ENCODE measurements at places on chromosomes 3 and 15.
A peak's percentile ranks its signal among the peaks of the same experiment; 100 is the strongest.

DNA sequence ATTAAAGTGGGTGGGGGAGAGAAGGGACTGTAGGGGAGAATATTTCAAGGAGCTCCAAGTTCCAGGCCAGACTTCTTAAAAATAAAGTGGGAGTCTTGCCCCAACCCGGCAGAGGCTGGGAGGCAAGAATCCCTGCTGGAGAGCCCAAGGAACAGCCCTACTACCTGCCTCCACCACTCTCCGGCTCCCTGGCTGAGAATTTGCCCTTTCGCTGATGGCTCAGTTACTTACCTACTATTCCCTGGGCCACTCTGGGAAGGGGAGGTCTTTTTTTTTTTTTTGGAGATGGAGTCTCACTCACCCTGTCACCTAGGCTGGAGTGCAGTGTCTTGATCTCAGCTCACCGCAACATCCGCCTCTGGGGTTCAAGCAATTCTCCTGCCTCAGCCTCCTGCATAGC, 15.5 kb downstream of the MYL3 start:
- DNase-seq: no peak

GRCh38 chr15:47116698-47117097, 600.6 kb upstream of the SEMA6D start:
- DNase-seq: no peak

- no peak for DNase-seq
Measured at GRCh38 chr3:193800138-193801043, 207.4 kb downstream of the OPA1 start.

DNA sequence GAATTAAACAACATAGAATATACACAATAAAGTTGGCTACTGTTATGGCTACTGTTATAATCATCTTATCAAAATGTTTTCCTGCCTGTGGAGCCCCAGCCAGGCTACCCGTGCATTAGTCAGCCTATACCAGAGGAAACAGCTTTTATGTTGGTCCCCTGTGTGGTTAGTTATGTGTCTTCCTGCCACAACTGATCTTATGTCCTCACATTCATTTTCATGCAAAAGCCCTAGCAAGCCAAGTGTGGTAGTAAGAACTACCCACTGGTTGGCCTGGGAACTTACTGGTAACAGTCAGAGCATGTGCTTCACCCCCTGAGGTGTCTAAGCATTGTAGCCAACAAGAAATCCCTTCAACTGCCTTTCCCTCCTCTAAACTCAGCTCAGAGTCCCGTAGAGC, 21.8 kb downstream of the MGLL start:
- no peak for DNase-seq

- DNase-seq: no peak
Measured at GRCh38 chr15:83928392-83928734, 274.4 kb downstream of the ADAMTSL3 start.

DNA sequence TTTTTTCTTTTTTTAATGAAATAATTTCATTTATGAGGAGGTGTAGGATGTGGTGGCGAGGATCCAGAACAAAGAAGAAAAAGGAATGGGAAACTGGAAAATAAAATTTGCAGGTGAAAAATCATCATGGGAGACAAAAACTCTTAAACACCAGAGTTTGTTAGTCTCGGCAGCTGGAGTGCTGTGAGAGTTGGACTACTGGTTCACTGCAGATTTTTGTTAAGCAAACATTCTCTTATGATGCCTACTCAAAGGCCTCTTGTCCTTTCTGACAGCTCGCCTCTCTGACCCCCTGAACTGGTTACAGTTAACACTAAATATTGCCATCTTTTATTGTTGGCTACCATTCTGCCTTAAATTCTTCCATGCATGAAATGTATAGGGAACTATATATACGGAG, 152.4 kb upstream of the DPH6 start:
- DNase-seq: no peak

DNA sequence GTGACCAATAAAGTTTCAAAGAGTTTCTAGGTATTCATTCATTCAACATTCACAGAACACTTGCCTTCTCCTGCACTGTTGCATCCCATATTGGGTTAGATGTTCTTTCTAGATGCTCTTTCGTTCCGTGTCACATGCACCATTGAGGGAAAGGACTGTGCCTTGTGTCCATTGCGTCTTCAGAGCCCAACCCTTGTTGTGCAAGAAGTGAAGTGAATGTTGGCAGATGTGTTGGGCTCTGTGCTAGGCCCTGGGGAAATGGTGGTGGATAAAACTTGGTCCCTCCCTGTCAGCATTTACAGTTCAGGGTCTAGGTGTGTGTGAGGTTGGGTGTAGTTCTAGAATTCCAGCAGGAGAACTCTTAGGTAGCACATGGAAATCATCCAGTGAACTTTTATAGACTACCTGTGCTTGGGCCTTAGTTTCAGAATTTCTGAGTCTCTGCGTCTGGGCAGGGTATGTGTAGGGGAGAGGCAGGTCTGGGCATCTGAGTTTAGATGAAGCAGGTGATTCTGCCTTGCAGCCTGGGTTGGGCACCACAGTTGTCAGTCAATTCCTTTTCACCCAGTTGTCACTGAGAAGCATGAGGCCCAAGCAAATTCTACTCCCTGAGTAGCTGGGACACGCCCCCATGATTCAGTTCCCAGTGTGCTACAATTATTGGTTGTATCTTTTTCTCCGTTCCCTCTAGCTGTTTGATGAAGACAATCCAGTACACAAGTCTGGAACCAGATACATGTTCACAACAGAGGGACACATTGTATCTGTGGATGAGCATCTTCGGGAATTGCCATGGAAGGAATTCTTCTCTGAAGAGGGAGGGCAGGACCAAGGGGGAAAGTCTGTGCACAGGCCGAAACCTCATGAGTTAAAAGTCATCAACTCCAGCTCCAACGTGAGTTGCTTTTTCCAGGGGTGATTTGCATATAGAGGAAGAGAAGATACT, 25.4 kb downstream of the EDEM1 start:
- DNase-seq: no peak

DNA sequence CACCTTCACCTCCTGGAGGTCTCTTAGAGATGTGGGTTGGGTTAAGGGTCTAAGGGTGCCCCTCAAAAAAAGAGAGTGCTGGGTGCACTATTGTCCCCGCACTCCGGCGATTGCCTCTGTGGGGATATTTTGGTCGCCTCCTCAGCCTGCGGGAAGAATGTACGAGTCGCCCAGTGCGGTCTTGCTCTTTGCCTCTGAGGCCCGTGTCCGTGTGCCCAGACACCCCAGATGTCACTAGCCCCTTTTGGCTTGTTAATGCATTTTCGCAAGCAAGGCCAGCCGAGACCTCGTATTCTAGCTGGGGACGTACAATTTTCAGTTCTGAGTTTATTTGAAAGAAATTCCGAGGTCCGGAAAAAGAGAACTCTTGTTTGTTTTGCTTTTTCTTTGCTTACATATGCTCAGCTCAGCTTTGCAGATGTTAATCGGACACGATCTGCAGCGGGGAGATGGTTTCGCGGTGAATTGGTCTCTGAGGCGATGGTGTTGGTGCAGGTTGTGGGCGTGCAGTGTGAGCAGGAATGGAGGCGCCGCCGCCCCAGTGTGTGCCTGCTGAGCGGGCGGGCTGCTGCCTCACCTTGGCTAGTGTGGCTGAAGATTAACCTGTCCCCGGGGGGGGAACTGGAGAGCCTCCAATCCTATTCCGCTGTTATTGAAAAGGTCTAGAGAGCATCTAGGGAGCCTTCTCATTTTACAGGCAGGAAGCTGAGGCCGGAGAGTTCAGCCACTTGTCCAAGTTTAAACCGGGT, 1.4 kb downstream of the ST6GAL1 start:
- no peak for DNase-seq

- DNase-seq: peak; percentile 64
Measured at GRCh38 chr3:64399205-64399800, 174.0 kb upstream of the PRICKLE2 start.

- no peak for DNase-seq
Measured at GRCh38 chr15:54571576-54571975, 593.3 kb downstream of the UNC13C start.

DNA sequence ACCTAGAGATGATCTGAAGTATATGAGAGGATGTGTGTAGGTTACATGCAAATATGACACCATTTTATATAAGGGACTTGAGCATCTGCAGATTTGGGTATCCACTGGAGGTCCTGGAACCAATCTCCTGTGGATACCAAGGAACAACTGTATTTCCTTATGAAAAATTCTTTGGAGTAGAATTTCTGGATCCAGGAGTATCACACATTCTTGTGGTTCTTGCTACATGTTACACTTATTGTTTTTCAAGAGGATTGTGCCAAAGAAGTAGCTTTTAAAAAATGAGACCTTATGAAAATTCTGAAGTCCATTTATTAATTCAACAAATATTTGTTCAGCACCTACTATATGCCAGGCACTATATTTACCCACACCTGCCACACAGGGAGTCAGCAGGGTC, 15.7 kb upstream of the TBC1D23 start:
- peak; percentile 12 for DNase-seq

DNA sequence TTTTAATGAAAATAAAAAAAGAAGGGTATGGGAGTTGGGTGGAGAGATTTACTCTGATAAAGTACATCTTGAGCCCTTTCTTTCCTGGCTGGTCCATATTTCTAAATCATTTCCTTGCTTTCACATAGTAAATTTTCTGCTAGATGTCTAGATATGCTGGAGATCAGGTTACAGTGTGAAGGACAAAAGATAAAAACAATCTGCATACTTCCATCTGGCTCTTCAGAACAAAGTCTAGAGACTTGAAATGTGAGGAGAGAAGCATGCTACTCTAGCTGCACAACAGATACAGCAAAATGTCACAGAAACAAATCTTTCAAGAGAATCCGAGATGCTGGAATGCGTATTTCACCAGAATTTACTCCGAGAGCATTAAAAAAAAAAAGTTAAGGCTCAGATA, 42.2 kb downstream of the FOXP1 start:
- DNase-seq: no peak

DNA sequence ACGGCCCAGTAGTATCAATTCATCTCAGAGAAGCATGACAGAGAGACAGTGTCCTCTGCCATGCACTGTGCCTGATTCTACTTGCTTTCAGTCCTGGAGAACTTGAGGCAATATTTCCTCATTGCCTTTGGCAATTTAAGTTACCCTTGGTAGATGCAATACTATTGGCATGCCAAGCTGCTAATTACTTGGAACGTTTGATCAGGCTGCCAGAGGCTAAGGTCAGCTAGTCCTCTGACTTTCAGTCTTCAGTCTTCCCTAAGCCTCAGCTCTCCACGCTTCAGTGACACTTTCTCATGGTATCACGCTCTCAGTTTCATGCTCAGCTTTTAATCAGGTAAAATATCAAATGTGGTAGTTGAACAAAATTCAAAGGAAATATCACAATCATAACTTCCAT, 13.1 kb upstream of the OSBPL11 start:
- peak; percentile 34 for DNase-seq

DNA sequence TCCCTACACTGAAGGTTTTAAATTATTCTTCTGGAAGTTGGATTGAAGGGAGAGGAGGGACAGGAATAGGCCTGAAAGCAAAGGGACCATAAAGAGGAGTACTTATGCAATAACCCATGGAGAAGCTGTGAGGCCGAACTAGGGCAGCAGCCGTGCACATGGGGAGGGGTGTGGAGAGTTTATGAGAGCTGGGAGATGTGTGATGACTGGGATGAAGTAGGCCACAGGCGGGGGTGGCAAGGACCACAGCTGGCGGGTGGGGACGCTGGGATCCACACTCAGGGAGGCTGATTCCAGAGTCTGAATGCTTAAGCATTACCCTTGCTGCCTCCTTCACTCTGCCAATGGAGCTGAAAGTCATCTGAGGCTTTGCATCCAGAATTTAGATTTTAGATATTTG, 123.8 kb downstream of the ARNT2 start:
- no peak for DNase-seq

DNA sequence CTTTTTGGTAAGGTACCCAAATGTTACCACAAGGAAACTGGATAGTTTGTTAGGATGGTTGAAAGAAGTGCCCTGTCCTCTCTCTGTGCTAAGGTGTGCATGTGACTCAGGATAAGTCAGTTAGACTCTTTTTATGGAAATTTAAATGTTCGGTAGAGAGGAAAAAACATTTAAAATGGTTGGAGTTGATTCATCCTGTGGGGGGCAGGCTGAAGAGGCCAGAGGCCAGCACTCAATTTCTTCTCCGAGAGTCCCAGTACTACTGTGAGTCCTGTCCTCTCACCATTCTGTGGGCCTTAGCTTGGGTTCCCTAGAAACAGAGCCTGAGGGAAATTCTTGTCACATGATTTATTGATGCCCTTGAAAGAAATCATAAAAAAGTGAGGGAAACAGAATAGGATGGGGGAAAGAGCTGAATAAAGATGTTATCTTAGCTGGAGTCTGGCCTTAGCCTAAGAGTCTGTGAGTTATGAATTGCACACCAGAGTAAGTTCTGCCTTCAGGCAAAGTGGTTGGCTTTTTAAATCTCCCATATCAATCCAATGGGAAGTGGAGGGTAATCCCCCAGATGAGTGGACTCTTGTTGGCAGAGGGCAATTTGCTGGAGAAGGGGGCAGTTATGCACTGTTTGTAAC, 106.5 kb upstream of the GALNT15 start:
- no peak for DNase-seq

DNA sequence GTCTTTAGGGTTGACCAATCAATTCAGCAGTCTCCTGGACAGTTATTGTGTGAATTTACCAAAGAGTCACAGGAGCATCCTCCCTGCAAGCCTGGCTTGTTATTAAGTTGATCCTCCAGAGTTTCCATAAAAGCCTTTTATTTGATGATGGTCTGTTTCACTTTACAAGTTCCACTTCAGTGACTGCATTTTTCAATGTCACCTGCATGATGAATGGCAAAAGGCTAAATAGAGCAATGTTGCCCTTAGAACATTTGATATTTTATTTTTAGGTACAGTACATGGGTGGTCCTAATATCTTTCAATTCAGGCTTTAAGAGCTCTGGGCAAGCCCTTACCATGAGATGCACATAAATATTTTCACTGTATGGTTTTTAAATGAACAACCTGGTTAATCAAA, 22.6 kb downstream of the GUCA1C start:
- no peak for DNase-seq
